Stimulated activated CD8-positive, alpha-beta memory T cell treated with anti-CD3 and anti-CD28 coated beads, Interleukin-7, amount 100 ng/mL, for 4 hours (primary cell): ENCODE measurements at places on chromosomes 12 and 14.

GRCh38 chr12:81757731-81758365 lies 1.3 kb downstream of the PPFIA2 start:
- no peak for DNase-seq

GRCh38 chr12:115396567-115396966 lies 712.6 kb upstream of the TBX3 start:
- no peak for DNase-seq

DNA sequence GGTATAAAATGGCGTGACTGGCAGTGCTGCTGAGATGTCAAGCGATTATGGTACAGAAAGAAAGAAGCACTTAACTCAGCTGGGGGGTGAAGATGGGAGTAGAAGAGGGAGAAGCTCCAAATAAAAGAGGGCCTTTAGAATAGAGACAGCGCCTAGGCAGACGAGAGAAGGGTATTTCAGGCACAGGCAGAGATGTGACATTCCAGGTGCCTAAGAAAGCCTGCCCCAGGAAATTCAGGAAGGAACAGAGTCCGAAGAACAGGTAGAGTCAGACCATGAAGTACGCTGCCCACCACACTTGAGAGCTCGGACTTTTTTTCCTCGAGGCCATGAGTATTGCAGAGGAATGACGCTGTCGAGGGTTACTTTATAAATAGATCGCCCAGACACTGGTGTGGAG lies 170.9 kb upstream of the ATF7IP start:
- DNase-seq, result no peak

DNA sequence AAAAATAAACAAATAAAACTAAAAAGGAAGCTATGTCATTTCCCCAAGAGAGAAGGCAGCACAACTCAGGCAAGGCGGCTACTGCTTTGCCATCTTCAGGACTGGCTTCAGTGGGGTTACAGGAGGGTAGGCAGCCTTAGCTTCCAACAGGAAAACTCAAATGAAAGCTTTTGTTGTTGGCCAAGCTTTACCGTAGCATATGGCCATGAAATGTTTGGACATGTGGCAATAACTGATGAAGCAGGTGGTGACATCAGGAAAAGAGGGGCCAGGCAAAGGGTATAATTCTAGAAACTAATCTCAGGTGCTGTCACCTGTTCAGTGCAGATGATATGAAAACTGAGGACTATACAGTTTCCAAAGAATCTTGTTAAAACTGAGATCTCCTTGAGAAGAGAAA lies 22.8 kb upstream of the NPFF start:
- no peak for DNase-seq

GRCh38 chr12:65788912-65789311 lies 35.4 kb upstream of the HMGA2 start:
- DNase-seq, result no peak

DNA sequence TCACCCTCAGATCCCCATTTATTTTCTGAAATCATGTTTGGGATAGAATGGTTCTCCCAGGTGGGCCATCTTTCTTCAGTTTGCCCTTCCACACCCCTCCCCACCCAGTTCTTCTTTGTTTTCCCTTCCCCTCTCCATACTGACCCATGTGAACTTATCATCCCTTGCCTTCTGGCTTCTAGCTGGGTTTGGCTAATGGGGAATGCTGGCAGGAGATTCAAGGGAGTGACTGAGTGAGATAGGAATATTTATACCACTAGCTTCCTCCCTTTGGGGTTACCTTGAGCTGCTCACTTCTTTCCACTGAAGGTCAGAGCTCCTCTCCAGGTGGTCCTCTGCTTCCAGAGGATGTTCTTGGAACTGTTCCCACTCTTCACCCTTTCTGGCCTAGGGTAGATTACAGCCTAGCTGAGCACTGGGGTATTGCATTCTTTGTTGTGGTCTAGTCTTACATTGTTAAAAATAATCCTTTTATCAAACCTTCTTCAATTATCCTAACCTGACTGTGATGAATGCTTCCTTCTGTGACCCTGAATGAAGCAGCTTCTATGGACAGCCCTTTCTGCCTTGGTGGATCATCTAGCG lies 88.3 kb upstream of the ATP2B1 start:
- no peak for DNase-seq

- no peak for DNase-seq
Observed at GRCh38 chr14:33232031-33232430, 293.4 kb downstream of the NPAS3 start.

GRCh38 chr14:85087201-85087600 lies 442.7 kb upstream of the FLRT2 start:
- DNase-seq, result no peak

DNA sequence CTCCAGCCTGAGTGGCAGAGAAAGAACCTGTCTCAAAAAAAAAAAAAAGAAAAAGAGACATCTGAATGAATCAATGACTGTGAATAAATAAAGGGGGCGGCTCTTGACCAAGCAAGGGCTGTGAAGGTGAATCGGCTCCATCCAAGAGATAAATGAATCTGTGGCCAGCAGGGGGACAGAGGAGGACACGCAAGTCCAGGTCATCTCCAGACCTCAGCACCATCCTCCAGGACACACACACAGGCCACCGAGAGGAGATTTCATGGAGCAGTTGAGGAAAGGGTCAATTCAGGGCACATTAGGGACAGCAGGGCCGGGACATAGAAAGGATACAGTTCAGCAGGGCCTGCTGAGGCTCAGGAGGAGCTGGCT lies 21.6 kb downstream of the TRPV4 start:
- DNase-seq, result no peak

GRCh38 chr12:80766897-80767296 lies 50.2 kb downstream of the MYF5 start:
- DNase-seq, result no peak

GRCh38 chr12:120181991-120182631 lies 12.4 kb downstream of the GCN1 start:
- no peak for DNase-seq

GRCh38 chr14:102144914-102145313 lies 5.2 kb downstream of the WDR20 start:
- DNase-seq, result no peak

DNA sequence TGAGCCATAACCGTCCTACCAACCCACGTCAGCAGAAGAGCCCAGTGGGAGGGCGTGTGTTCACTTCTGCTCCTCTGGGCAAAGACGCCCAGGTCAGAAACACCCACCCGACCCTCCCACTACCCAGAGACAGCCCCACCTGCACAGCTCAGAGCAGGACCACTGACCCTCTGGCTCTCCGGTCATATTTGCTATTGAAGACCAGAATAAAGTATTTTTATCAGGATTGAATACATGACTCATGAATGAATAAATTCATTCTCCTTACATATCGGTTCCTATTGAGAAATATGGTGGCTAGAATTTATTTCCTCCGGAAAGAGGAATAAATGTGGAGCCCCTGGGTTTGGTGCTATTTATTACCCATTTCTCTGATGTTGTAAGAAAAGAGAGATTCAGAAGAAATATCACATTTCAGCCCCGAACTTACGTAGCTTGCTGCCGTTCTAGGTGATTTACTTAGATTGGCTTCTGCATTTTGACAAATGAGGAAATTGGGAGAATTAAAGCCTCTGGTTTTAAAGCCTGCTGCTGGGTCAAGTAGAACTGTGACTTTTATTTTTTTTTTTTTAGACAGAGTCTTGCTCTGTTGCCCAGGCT lies 36.4 kb upstream of the P2RX7 start:
- no peak for DNase-seq

DNA sequence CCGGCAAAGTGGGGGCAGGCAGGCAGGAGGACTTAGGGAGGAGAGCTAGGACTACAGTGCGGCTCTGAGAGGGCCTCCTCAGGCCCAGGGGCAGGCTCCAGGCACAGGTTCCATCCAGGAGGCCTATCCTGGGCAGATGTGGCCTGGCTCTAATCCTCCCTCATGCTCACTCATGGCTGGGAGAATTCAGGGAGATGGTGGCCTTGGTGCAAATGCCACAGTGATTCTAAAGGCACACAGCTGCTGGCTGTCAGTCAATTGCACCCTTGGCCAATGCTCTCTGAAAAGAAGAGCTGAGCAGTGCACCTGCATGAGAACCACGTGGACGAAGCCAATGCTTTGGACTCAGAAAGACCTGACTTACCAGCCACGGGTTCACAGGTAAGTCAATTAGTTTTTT lies 89.6 kb downstream of the C12orf75 start:
- DNase-seq, result no peak

DNA sequence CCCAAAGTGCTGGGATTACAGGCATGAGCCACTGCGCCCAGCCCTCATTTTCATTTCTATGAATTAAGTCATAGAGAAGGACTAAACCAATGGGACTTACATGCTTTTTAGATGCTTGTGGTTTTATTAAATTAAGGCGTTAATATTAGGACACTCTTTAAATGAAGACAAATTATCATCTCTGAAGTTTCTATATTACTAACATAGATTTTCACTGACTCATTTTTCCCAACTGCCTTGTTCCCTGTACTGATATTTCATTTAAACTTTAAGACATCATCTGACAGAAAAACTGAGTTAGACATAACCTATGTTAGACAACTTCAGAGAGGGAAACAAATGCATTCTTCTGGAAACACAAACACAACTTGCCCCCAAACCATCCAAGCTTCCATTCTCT lies 99.8 kb downstream of the BTG1 start:
- DNase-seq, result no peak
